HepG2 (cell line): ENCODE measurements at places on chromosomes 7 and 10. TPM values are rescaled to one million over a fixed set of nuclear protein-coding genes. Genes with fewer than 3 reads are reported as not detected.
A peak's percentile ranks its signal among the peaks of the same experiment; 100 is the strongest.

ODAD2 gene
- total RNA-seq = not detected in 2 replicates

DKK1 gene
- total RNA-seq = 143 and 262 TPM in 2 replicates

DNA sequence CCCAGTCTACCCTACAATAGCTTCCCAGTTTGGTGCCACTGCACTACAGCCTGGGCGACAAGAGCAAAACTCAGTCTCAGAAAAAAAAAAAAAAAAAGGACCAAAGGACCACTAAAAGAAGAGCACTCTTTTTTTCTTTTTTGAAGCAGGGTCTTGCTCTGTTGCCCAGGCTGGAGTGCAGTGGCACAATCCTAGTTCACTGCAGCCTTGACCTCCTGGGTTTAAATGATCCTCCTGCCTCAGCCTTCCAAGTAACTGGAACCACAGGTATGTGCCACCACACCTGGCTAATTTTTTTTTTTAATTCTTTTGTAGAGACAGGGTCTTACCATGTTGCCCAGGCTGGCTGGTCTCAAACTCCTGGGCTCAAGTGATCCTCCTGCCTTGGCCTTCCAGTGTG is 14.0 kb downstream of the PLAU start:
- peaks cover 4% of the 10 kb centered on the region; the same call in 1 of the 3 replicates for H3K27me3 ChIP-seq
- H3K4me1 ChIP-seq = peaks cover 3% of the 10 kb centered on the region
- no peaks in the 10 kb centered on the region for H3K36me3 ChIP-seq
- no peak overlapping the region for H3K27ac ChIP-seq

DNA sequence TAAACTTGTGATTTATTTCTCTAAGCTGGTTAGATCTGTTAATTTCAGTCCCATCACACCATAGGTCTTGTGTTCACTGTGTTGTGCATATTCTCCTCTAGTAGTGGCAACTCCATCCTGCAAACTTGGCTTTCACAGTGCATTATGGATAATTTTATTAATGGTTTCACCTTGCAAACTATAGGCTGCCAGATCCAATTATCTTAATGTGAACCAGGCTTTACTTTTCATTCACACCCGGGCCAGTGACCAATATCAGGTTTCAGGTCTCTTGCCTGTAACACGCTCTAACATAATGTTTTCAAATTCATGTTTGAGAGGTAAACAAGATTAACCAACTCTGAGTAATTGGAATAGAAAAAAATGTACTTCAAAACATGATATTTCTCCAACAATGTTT is 1293.0 kb downstream of the REEP3 start:
- H3K4me1 ChIP-seq = no peaks in the 10 kb centered on the region
- no peak overlapping the region for H3K27ac ChIP-seq
- no peak overlapping the region for H3K4me3 ChIP-seq
- H3K36me3 ChIP-seq = no peaks in the 10 kb centered on the region

- H3K27me3 ChIP-seq = peaks cover 2% of the 10 kb centered on the region; the same call in 1 of the 2 replicates
- no peak overlapping the region for H3K27ac ChIP-seq
- H3K36me3 ChIP-seq = no peaks in the 10 kb centered on the region
- no peaks in the 10 kb centered on the region for H3K4me1 ChIP-seq
- no peak overlapping the region for H3K4me3 ChIP-seq
Measured at GRCh38 chr10:3438606-3439005, 266.0 kb upstream of the PITRM1 start.

DNA sequence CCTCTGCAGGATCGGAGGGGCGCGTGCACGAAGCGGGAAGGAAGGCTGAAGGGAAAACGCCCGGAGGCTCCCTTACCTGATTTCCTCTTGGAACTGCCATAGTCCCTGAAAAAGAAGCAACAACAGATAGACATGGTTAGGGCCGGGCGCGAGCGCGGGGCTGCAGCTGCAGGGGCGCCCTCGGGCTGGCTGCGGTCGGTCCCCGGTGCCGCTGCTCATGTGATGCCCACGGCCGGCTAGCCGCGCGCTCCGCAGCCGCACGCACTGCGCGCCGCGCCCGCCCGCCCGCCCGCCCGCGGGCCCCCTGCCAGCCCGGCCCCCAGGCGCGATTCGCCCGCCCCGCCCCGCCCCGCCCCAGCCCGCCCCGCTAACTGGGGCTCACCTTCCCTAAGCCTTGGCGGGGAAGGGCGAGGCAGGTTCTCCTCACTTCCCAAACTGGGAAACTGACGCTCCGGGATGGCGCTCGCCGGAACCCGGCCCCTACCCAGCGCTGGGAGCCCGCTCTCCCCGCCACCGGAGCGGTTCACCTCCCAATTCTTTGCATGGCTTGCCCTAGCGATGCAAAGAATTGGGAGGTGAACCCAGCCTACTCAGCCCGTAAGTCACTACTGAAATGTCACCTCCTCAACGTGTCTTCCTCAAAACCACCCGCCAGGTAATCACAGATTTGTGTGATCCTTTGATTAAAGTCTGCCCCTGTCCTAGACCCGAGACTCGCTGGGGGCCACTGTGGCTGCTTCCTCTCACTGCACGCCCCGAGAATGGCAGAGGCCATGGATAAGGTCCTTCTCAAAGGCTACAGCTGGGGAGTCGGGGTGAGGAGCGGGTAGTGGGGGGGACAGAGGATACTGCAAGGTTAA is 162.2 kb downstream of the SH3PXD2A start:
- H3K36me3 ChIP-seq = peaks cover 7% of the 10 kb centered on the region
- no peak overlapping the region for H3K4me3 ChIP-seq
- no peak for DNase-seq

TMEM270 gene
- not detected in 2 replicates for total RNA-seq

COMTD1 gene
- 9.8 and 18.4 TPM in 2 replicates for total RNA-seq

DNA sequence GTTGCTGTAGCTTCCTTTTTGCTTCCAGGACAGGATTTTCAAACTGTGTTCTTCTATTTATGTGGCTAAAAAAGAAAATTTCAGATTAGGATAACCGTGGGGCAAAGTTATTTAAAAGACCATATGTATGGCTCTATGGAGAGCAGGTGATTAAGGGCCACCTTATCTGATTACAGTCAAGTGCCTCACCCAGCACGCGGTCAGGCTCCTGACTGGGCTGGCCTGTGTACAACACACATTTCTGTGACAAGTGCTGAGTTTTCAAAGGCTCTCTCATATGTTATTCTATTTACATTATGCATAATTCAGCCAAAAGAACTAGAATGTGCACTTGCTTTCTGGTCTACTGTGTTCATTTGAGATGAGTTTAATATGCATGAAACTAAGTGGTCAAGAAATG is 547.4 kb downstream of the PHTF2 start:
- no peak for DNase-seq
- no peak overlapping the region for H3K27ac ChIP-seq
- H3K36me3 ChIP-seq = no peaks in the 10 kb centered on the region
- H3K4me3 ChIP-seq = no peak overlapping the region
- H3K27me3 ChIP-seq = no peaks in the 10 kb centered on the region
- no peaks in the 10 kb centered on the region for H3K4me1 ChIP-seq

OR2A12 gene
- total RNA-seq = not detected in 2 replicates

- peaks cover 4% of the 10 kb centered on the region; the same call in 1 of the 2 replicates for H3K27me3 ChIP-seq
- no peaks in the 10 kb centered on the region; the same call in 1 of the 2 replicates for H3K4me1 ChIP-seq
- H3K36me3 ChIP-seq = no peaks in the 10 kb centered on the region
- DNase-seq = no peak
- no peak overlapping the region for H3K4me3 ChIP-seq
Measured at GRCh38 chr10:3992382-3993178, 207.6 kb upstream of the KLF6 start.

DNA sequence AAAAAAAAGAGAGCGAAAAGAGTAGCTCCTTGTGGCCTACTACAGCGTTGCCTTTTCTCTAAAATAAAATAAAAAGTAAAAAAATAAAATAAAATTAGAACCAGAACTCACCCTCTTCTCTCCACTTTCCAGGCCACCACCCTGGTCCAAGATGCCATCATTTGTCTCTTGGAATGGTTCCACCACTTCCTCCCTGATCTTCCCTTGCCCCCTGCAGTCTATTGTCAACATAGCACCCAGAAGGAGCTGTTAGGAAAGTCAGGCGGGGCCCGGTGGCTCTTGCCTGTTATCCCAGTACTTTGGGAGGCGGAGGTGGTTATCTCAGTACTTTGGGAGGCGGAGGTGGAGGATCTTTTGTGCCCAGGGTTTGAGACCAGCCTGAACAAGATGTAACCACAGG is 7.6 kb upstream of the GRID2IP start:
- DNase-seq = peak; percentile 73
- H3K36me3 ChIP-seq = no peaks in the 10 kb centered on the region
- H3K27me3 ChIP-seq = no peaks in the 10 kb centered on the region
- H3K4me1 ChIP-seq = no peaks in the 10 kb centered on the region
- H3K4me3 ChIP-seq = no peak overlapping the region

GRCh38 chr7:88868456-88868855 is 72.9 kb upstream of the TEX47 start:
- no peak overlapping the region for H3K27ac ChIP-seq
- no peaks in the 10 kb centered on the region for H3K4me1 ChIP-seq
- H3K27me3 ChIP-seq = no peaks in the 10 kb centered on the region

NANOS1 gene
- total RNA-seq = 1.5 and 1.7 TPM in 2 replicates

ZNF467 gene
- not detected in 2 replicates for total RNA-seq

EN2 gene
- total RNA-seq = not detected in 2 replicates

GRCh38 chr7:94228678-94229077 is 166.0 kb upstream of the COL1A2 start:
- no peaks in the 10 kb centered on the region for H3K4me1 ChIP-seq
- H3K27me3 ChIP-seq = no peaks in the 10 kb centered on the region
- no peak for DNase-seq
- no peaks in the 10 kb centered on the region for H3K36me3 ChIP-seq
- no peak overlapping the region for H3K27ac ChIP-seq
- H3K4me3 ChIP-seq = no peak overlapping the region

DNA sequence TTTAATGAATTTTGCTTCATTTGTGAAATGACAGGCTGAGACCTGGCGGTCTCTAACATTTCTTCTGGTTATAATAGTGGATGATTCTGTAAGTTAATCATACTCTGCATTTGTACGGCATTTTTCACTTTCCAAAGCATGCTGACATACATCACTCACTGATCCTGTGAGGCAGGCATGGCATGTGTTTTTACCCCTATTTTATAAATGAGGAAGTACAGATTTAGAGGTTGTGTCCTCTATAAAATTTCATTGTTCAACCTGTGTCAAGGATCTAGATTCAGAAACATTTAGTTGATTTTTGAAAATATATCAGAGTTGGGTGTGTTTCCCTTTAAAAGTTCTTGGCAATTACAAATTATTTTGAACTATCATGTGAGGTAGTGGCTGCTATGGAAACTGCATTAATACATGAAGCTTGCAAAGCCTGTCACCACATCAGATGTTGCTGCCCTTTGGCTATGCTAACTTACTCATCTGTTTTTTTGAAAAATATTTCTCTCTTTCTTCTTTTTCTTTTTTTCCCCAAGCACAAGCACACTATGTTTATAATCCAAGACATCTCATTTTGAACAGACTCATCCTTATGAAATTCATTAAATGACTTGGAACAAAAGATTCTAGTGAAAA is 172.7 kb downstream of the GNAI1 start:
- no peaks in the 10 kb centered on the region; the same call in 1 of the 2 replicates for H3K4me1 ChIP-seq
- H3K27me3 ChIP-seq = no peaks in the 10 kb centered on the region
- no peaks in the 10 kb centered on the region for H3K36me3 ChIP-seq
- no peak overlapping the region for H3K27ac ChIP-seq
- no peak overlapping the region for H3K4me3 ChIP-seq

SPDYE1 gene
- not detected in 2 replicates for total RNA-seq

RELN gene
- total RNA-seq = 215 and 332 TPM in 2 replicates

DDX56 gene
- 105 and 120 TPM in 2 replicates for total RNA-seq

DNA sequence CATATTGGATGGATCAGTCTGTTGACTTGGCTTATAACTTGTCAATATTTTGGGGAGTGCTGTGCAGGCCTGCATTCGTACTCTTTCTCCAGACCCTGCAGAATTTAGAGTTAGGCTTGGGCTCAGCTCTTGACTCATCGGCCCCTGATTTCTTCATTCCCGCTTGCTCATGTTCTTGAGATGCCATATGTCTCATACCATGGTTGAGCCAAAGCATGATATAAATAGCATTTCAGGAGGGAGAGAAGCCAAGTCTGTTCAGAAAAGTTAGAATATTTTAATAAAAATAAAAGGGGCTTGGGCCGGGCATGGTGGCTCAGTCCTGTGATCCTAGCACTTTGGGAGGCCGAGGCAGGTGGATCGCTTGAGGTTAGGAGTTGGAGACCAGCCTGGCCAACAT is 898.1 kb downstream of the TYW1 start:
- no peaks in the 10 kb centered on the region for H3K36me3 ChIP-seq
- H3K27me3 ChIP-seq = no peaks in the 10 kb centered on the region
- H3K27ac ChIP-seq = no peak overlapping the region
- no peak for DNase-seq
- H3K4me1 ChIP-seq = no peaks in the 10 kb centered on the region

- DNase-seq = no peak
- H3K27me3 ChIP-seq = 0 out of 3 replicates have a peak, but pooled peaks cover 5% of the 10 kb centered on the region
- H3K4me1 ChIP-seq = peaks cover 25% of the 10 kb centered on the region
- H3K4me3 ChIP-seq = no peak overlapping the region
Measured at GRCh38 chr10:48287417-48288391, 13.2 kb upstream of the FRMPD2 start.

SRPK2 gene
- 22.3 and 31.5 TPM in 2 replicates for total RNA-seq

OLAH gene
- not detected in 2 replicates for total RNA-seq

ANKRD2 gene
- total RNA-seq = not detected in 2 replicates

- no peaks in the 10 kb centered on the region for H3K36me3 ChIP-seq
- H3K4me3 ChIP-seq = no peak overlapping the region
- DNase-seq = no peak
- H3K4me1 ChIP-seq = peaks cover 40% of the 10 kb centered on the region
- H3K27me3 ChIP-seq = no peaks in the 10 kb centered on the region
Measured at GRCh38 chr7:132255115-132255797, 321.0 kb downstream of the PLXNA4 start.

- H3K4me1 ChIP-seq = no peaks in the 10 kb centered on the region
- H3K27me3 ChIP-seq = peaks cover 5% of the 10 kb centered on the region
- no peaks in the 10 kb centered on the region for H3K36me3 ChIP-seq
- no peak for DNase-seq
- no peak overlapping the region for H3K4me3 ChIP-seq
Measured at GRCh38 chr7:151286148-151286547, 37.7 kb upstream of the SMARCD3 start.

DNA sequence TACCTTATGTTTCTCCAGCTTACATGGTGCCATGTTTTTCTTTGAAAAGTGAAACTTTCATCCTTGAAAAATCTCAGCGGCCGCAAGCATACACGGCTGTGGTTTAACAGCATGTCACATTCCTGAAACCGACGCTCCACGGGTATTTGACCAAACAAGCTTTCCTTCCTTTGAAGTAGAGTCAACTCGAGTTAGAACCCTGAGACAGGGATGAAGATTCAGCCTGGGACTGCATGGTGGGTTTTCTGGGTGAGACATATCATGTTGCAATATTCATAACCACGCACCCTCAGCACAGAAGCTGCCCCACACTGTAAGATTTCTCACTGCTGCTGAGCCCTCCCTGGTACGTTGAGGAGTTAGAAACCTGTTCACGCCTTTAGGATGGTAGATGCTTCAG is 8.1 kb downstream of the CYP26A1 start:
- peaks cover 5% of the 10 kb centered on the region; the same call in 1 of the 3 replicates for H3K27me3 ChIP-seq
- H3K36me3 ChIP-seq = no peaks in the 10 kb centered on the region
- peaks cover 41% of the 10 kb centered on the region for H3K4me1 ChIP-seq
- peak; percentile 46 for DNase-seq

DNA sequence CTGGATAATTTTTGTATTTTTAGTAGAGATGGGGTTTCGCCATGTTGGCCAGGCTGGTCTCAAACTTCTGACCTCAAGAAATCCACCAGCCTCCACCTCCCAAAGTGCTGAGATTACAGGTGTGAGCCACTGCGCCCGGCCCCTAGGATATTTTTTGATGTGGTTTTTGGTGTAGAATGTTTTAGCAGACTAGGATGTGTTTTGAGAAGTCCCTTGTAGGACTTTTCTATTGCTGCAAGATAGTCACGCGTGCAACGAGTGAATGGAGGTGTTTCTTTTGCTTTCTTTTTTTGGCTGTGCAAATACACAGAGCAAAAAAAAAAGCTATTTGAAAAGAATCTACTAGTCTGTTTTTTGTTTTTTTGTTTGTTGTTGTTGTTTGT is 29.8 kb upstream of the KLF6 start:
- no peaks in the 10 kb centered on the region for H3K36me3 ChIP-seq
- no peaks in the 10 kb centered on the region for H3K27me3 ChIP-seq
- no peak for DNase-seq
- no peak overlapping the region for H3K27ac ChIP-seq
